ENCODE measurements at places on chromosomes 13 and 19.

DNA sequence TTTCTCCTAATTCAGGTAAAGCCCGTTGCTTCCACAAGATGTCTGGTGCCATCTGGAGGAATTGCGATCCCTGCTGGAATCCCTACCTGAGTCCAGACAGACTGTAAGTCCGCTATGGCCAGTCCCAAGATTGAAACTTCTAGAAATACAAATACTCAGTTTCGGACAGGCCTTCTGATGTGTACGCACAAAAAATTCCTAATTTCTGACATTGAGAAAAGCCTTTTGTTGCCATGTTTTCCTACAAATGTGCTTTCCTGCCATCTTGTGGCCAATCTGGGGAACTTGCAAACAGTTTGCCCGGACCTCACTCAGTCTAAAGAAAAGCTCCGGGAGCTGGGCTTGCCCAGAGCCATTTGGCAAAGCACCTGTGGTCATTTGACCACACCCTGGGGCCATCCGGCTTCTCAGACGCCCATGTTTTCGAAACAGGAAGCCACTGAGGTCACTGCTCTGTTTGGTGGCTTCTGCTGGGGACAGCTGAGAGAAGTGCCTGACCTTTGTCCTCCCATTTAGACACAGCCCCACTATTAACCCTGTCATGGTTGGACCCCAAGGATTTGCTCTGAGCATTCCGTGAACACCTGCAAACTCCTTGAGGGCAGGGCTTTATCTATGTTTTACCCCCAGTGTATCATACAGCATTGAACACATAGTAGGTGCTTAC is 79.4 kb downstream of the SLC15A1 start:
- peak; percentile 92 for DNase-seq

GRCh38 chr13:20057963-20058362 is 99.4 kb downstream of the ZMYM2 start:
- no peak for DNase-seq

DNA sequence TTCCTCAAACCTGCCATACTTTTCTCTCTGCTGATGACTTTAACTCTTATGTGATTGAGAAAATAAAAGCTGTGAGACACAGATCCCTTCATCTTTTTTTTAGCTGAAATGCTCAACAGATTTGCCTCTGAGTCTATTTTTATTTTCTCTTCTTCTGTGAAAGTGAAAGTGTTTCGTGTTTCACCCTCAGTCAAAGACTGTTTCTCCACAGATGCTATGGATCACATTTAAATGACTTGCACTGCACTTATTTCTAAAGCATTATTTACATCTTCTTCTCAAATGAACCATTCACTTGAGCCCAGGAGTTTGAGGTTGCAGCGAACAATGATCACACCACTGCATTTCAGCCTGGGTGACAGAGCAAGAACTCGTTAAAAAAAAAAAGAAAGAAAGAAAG is 890.1 kb upstream of the PCDH20 start:
- DNase-seq = no peak

- DNase-seq = no peak
Measured at GRCh38 chr19:40867701-40868100, 14.3 kb downstream of the CYP2A7 start.

GRCh38 chr13:58949646-58950045 is 1214.1 kb downstream of the DIAPH3 start:
- no peak for DNase-seq

GRCh38 chr13:113445791-113446487 is 7.3 kb downstream of the ADPRHL1 start:
- DNase-seq = no peak

- no peak for DNase-seq
Measured at GRCh38 chr13:85565652-85566051, 233.6 kb downstream of the SLITRK6 start.

- DNase-seq = no peak
Measured at GRCh38 chr13:45811891-45812694, 39.5 kb downstream of the SIAH3 start.

DNA sequence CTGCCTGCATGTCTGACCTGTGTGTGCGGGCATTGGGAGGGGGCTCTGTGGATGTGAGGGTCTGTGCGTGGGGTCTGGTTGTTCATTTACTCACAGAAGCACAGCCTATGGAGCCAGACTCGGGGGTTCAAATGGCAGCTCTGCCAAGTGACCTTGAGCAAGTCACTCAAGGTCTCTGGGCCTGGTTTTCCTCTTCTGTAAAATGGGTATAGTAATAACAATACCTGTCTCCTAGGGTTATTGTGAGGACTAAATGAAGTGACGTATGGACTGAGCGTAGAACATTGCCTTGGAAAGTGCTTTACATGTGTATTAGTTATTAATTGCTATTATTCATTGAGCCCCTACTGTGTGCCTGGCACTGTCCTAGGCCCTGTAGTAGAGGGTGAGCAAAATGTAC is 24.4 kb downstream of the CKM start:
- DNase-seq = no peak

- no peak for DNase-seq
Measured at GRCh38 chr13:95038949-95039348, 262.3 kb downstream of the ABCC4 start.

DNA sequence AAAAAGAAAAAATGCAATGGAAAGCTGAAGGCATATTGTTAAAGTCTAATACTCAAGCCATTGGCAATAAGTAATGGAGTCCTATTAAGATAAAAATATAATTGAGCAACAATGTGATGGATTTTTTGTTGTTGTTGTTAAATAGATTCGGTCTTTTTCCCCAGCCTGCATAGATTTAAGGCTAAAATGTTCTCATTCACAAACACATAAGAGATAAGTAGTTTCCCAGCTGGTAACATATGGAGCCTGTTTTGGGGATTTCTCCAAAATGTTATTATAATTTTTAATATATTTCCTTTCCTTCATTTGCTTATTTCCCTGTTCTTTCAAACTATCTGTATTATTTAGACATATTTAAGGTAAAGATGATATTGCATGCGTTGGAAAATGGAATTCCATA is 1149.1 kb upstream of the PRR20A start:
- no peak for DNase-seq

- no peak for DNase-seq
Measured at GRCh38 chr13:33204130-33204927, 81.2 kb downstream of the STARD13 start.

DNA sequence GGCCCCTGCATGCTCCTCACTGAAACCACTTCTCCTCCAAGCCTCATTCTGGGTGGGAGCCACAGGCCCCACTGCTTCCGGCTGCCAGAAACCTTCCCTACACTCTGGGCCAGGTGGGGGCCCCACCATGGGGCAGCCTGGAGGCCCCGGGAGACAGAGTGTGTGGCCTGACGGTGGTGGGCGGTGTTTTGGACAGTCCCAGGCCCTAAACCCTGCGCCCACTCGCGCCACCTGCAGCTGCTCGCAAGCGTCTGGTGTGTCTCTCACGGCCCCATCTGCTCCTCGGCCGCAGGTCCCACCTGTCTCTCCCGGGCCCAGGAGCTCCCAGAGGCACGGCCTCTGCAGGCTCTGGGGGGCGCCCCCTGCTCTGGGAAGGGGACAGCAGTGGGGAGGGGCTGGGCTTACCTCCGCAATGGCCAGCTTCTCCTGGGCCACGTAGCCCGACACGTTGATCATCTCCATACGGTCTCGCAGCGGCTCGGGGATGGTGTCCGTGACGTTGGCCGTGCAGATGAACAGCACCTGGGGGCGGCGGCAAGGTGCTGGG is 5.6 kb downstream of the RPL36 start:
- no peak for DNase-seq

All from H54 (cell line).